Heart left ventricle (tissue), 16 donors: ENCODE measurements at places on chromosomes 16 and 17. TPM values are rescaled to one million over a fixed set of nuclear protein-coding genes. Genes with fewer than 3 reads are reported as not detected.

CBFA2T3 gene
- 12.0 TPM for total RNA-seq

COPZ2 gene
- total RNA-seq, result 61.1 TPM

DPEP3 gene
- not detected for total RNA-seq

SLC52A1 gene
- not detected for total RNA-seq

PLCG2 gene
- 8.4 TPM for total RNA-seq

GRIN2A gene
- total RNA-seq, result 1.2 TPM

TSPOAP1 gene
- 11.3 TPM for total RNA-seq

MATCAP1 gene
- total RNA-seq, result 10.0 TPM

SPNS3 gene
- 1.1 TPM for total RNA-seq

OTOP3 gene
- not detected for total RNA-seq

PABPN1L gene
- total RNA-seq, result not detected

MYH13 gene
- not detected for total RNA-seq

PDILT gene
- total RNA-seq, result not detected

PIEZO1 gene
- 34.9 TPM for total RNA-seq

VTN gene
- total RNA-seq, result 28.0 TPM

HASPIN gene
- total RNA-seq, result 0.15 TPM

TERB1 gene
- total RNA-seq, result not detected

PRR29 gene
- total RNA-seq, result not detected

RUNDC3A gene
- 0.37 TPM for total RNA-seq

SLC6A4 gene
- total RNA-seq, result 0.32 TPM

USH1G gene
- total RNA-seq, result not detected

C16orf74 gene
- 1.3 TPM for total RNA-seq

ST6GALNAC1 gene
- total RNA-seq, result 2.0 TPM

C1QL1 gene
- 1.00 TPM for total RNA-seq

TOX3 gene
- total RNA-seq, result not detected

CRYM gene
- 98.5 TPM for total RNA-seq

NRN1L gene
- 0.78 TPM for total RNA-seq

SMIM22 gene
- total RNA-seq, result not detected

CD7 gene
- 0.42 TPM for total RNA-seq

PRSS27 gene
- 1.3 TPM for total RNA-seq

GCGR gene
- total RNA-seq, result not detected

RAB11FIP3 gene
- total RNA-seq, result 31.9 TPM
